ENCODE measurements at places on chromosomes 7 and 10.

- DNase-seq, result no peak
Observed at GRCh38 chr10:49419005-49419404, 23.1 kb upstream of the DRGX start.

DNA sequence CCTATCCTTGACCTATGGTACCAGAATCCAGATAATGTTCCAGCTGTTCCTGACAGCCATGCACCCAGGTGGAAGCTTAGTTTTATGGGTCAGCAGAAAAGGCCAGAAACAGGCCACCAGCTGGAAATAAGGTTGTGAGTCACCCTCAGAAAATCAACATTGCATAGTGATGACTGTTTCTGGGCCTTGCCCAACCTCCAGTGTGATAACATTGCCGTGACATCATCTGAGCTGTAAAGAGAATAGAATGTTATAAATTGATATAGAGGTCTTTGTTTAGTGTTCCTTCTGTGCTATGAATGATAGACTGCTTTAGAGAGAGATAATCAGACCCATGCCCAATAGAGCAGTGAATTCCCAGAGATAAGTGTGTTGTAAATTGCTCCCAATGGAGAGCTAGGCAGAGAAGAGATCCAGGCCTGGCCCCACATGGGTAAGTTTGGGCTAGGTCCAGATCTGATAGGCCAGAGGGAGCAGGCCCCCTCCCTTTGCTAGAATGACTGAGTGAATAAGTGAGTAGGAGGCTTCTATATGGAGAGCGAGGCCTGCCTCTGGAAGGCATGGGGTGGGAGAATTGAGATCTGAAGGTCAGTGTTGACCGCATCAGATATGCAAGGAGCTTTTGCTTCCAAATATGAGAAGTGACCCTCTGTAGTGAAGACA, 14.2 kb upstream of the HPS1 start:
- DNase-seq, result no peak

GRCh38 chr7:155570171-155570958, 24.0 kb upstream of the CNPY1 start:
- DNase-seq, result no peak

- DNase-seq, result no peak
Observed at GRCh38 chr10:114603948-114604347, 54.1 kb downstream of the ABLIM1 start.

DNA sequence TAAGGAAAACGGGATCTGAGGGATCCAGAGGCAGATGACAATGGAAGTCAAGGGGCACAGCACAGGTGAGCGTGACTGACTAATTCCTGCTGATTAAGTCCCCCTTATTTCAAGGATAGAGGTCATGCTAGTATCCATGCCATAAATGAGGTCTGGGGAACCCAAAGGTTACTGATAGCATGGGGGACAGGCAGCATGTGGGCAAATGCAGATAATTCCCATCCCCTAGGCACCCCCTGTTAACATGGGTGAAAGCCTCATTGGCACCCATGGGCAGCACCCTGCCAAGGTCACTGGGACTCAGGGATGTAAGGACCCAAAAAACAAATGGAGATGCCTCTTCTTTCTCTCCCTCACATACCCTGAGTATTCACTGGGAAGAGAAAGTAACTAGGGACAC, 139.7 kb downstream of the WDR11 start:
- no peak for DNase-seq

- no peak for DNase-seq
Observed at GRCh38 chr7:108425714-108426275, 30.4 kb downstream of the NRCAM start.

- DNase-seq, result no peak
Observed at GRCh38 chr10:10642189-10642588, 375.5 kb upstream of the CELF2 start.

DNA sequence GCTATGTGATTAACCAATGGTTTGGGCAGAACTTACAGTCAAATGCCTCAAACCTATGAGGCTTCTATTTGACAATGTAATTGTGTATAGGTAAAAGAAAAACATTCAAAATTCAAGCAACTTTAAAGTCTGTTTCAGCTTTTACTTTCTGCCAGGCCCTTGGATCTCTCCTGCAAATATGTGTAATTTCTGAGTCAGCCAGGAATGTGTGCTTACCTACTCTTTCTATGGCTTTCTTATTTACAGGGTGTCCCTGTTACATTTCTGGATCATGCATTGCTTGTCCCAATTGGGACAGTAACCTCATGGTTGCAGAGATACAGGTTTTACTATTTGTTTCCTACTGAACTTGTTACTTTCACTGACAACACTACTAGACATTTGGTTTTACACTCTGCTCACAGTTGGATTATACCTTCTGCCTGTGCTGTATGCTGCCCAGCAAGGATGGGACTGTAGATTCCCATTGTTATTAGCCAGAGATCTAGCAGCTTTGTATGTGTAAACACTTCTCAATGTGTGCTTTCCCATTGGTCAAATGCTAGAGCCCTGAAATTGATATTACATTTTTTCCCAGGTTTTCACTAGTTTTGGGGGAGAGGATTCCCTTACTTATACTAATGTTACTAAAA, 355.3 kb downstream of the ARL4A start:
- DNase-seq, result no peak

DNA sequence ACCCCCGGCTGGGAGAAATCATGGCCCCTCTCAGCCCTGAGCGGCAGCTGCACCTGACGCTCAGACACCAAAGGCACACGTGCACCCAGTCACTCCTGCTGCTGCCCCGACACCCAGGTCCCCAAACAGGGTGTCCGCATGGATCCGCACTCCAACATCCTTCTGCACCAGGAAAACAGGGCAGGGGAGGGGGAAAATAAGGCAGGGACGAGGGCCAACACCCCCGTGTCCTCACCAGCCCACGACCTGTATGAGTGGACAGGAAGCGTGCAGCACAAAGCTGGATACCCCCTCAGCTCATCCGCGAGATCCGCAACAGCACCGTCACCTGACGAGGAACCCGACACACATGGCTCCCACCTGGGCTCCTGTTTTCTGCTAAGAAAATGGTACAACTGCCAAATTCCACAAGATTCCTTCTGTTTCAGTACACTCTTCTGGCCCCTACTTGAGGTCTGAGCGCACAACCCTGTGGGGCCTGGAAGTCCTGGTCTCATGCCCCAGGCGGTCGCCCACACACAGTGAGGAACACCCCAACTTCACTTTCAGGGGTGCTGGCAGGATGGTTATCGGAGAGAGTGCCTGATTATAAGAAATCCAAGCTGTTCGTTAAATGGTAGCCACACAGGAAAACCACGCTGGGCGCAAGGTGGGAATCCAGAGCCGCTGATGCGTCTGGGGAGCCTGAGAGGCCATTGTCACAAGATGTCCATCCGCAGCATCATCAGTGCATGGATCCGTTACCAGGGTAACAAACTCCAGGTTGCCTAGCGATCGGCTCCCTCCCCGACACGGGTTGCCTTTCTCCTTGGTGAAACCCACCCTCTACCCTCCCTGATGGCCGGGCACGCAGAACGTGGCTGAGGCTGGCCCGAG, 63.6 kb downstream of the ZRANB1 start:
- DNase-seq, result no peak

DNA sequence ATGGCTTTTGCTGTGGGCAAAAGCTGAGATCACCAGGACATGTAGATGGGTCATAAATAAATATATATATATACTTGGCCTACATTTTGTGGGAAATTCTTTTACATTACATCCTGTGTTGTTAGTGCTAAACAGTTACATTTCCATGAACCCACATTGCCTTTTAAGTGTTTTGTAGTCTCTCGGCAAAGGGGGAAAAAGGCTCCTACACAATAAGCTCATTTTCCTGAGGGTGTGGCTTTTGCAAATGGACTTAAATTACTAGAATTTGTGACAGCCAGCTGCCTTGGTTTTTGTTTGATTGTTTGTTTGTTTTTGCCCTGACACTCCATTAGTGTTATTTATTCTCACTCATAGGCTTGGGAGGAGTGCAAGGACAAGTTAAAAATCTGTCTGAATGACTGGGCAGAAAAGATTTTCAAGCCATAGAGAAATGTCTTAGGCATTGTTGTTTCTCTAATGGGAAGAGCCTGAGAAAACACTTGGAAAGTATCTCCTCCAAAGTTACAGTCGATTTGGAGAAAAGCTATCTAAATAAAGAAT, 128.8 kb downstream of the DGKB start:
- DNase-seq, result no peak

GRCh38 chr7:27947586-27948278, 207.8 kb downstream of the TAX1BP1 start:
- no peak for DNase-seq

DNA sequence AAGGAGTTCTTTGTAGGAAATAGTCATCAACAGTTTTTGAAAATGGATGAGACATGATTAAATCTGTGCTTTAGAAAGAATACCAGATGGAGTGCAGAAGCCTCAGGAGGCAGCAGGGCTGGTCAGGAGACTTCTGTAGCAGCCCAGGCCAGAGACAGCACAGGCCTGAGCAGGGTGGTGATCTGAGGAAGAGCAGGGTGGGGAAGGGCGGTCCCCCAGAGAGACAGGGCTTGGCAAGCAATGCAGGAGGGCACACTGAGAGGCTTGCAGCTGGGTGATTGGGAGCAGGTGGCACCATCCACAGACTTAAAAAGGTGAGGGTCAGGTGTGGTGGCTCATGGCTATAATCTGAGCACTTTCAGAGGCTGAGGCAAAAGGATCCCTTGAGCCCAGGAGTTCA, 4.3 kb upstream of the SMKR1 start:
- DNase-seq, result no peak

DNA sequence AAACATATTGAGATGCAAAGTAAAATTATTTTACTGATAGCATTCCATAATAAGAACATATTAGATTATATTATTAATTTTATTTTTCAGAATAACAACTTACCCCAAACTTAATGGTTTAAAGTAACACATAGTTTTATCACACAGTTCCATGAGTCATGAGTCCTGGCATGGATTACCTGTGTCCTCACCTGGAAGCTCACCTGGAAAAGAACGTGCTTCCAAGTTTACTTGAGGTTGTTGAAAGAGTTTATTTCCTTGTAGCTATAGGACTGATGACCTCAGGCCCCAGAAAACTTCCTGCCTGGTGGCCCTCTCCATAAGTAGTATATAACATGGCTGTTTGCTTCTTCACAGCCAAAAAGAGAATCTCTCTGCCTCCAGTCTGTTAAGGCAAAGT, 254.6 kb downstream of the TFEC start:
- no peak for DNase-seq

DNA sequence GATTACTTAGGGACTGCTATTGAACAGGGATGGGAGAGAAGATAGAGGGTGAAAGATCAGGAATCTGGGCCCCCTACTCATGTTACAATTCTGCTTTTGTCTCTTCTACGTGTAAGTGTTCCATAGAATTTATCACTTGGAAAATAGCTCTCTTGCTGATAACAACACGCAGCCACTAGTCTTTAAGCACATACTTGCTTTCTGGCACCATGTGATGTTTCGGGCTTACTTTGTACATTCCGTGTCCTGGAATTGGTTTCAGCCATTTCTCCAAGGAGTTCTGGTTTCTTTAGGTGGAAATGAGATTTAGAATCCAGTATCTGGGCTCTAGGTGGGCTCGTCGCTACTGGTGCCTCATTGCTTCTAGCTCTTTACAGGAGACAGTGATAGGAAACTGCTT, 59.7 kb downstream of the TFAM start:
- no peak for DNase-seq

GRCh38 chr7:2661602-2662272, 26.3 kb upstream of the AMZ1 start:
- no peak for DNase-seq

GRCh38 chr10:104146882-104147281, 24.9 kb downstream of the SFR1 start:
- peak; percentile 84 for DNase-seq

GRCh38 chr10:338171-339037, 203.1 kb downstream of the ZMYND11 start:
- DNase-seq, result no peak

GRCh38 chr7:90469554-90469953, at the start of gene PTTG1IP2:
Gene PTTG1IP2, plus strand, starts transcription at chr7:90469639. Its CDS starts 148 bp downstream, at chr7:90469787.
- DNase-seq, result no peak

- DNase-seq, result no peak
Observed at GRCh38 chr7:88003581-88003980, 69.5 kb downstream of the ADAM22 start.

GRCh38 chr7:36746347-36746746, 22.1 kb upstream of the AOAH start:
- no peak for DNase-seq

GRCh38 chr10:103736763-103737162, 118.6 kb downstream of the SH3PXD2A start:
- no peak for DNase-seq

- peak; percentile 16 for DNase-seq
Observed at GRCh38 chr10:62025901-62026879, 124.7 kb downstream of the ARID5B start.

DNA sequence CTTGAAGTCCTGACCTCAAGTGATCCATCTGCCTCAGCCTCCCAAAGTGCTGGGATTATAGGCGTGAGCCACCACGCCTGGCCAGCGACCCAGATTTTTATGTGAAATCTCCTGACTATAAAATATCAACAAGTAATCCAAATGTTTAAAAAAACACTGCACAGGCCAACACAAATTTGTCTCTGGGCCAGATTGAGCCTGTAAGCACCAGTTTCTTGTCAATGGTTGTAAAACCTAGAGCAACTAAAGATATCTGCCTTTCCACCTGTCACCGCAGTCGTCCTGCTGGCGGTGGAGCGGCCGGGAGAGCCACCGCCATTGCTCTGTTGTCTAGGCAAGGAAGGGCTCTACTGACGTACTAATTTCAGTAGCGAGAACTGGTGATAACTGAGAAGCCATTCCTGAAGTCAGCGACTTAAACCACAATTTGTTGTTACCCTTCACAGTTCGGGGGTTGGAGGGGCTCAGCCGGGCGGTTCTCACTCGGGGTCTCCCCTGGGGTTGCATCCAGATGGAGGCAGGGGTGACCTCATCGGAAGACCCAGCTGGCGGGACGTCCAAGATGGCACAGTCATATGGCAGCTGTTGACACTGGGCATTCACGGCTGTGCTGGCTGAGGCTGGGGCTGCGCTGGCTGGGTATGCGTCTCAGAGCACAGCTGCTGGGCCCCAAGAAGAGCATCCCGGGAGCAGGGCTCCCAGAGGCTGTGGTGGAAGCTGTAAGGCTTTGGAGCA, 55.2 kb upstream of the PDGFA start:
- peak; percentile 36 for DNase-seq

- no peak for DNase-seq
Observed at GRCh38 chr7:116977172-116977571, 23.9 kb downstream of the ST7 start.

- no peak for DNase-seq
Observed at GRCh38 chr10:110007161-110007700, 553 bp upstream of the ADD3 start.

DNA sequence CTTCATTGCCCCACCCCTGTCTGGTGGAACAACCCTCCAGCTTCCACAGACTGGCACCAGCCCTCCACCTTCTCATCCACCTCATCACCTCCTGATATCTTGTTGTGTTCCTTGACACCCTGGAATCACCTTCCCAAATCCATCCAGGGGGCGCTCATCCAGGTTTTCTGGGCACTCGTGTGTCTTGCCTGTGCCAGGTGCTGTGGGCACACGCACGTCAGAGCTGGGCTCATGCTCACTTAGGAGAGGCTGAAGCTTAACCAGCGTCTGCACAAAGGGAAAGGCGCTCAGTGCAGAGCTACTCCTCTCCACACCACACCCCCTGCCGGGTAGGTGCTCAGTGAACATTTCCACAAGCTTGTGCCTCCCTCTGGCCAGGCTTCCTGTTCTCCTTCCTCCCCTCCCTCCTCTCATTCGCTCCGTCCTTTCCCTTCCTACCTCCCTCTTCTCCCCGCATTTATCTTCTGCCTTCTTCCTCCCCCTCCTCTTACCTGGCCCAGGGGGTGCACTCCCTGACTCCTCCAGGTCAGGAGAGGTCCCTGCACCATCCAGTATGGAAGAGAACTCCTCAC, 4.8 kb downstream of the ADCYAP1R1 start:
- no peak for DNase-seq

Data from nucleus accumbens (tissue), 56 donors.